GM03348 (cell line): ENCODE measurements at places on chromosomes 2 and 18.

GRCh38 chr2:15943378-15944280 lies 3.3 kb downstream of the MYCN start:
- DNase-seq = no peak

GRCh38 chr2:181393472-181393871 lies 63.7 kb upstream of the ITGA4 start:
- DNase-seq = peak; percentile 63

DNA sequence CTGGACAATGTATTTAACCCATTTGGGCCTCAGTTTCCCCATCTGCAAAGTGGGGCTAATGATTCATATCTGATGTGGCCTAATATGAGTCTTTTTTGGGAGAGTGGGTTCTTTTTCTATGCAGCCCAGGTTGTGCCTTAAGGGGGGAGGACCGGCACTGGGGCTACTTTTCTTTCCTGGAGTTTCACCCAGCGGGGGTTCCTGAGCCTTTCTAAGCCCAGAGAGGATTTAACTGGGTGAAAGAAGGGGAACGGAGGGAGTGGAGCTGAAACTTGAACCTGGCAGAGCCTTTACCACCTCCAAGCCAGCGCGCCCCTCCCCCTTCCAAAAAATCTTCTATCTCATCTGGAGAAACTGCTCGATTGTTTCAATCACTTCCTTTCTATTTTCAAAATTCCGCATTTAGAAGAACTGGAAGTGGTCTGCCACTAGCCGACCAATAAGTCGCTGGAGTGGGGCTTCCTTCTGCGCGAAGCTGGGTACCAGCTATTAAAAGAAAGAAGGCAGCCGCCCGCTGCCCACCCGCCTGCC lies 205.0 kb upstream of the SMAD2 start:
- DNase-seq = no peak

- DNase-seq = no peak
Observed at GRCh38 chr2:226273440-226273839, 526.2 kb downstream of the IRS1 start.

DNA sequence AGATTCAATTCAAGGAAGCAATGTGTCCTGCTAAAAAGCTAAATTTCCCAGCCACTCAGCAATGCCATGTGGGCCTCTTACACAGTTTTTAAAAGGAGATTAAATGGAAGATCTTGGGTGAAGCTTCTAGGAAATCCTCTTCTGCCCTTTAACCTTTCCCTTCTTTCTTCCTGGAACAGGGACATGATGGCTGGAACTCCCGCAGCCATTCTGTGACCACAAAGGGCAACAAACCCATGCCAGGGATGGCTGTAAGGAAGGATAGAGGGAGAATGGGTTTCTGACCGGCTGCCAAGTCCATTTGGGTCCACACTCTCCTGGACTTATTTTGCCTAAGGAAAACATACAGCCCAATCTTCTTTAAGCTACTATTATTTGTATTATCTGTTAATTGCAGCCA lies 52.6 kb upstream of the ASAP2 start:
- no peak for DNase-seq

DNA sequence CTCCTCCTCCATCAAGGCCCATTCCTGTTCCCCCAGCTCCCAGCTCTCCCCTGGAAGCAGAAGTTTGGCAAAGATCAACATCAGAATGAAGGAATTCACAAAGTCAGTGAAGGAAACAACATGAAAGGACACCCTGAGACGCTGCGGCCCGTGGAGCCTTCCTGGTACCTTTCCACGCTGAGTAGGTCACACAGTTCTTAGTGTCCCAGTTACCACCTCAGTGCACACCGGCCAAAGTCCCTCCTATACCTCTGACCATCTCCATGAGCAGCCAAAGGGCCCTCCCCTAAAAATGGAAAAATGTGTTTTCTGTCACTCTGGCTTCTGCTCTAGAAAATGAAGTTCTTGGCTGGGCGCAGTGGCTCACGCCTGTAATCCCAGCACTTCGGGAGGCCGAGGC lies 191.6 kb upstream of the AGAP1 start:
- DNase-seq = no peak

DNA sequence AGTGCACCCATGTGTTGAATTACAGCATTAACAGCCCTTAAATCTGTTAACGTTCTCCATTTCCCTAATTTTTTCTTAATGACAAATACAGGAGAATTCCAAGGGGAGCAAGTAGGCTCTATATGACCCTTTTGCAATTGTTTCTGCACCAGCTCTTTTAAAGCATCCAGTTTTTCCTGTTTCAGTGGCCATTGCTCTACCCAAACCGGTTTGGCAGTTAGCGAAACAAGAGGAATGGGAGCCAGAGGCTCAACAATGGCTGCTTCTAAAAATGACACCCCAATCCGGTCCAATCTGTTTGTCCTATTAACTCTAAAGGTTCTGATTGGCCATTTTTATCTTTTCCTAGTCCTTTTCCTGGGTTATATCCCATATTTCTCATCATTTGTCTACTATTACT lies 15.1 kb upstream of the SUCLG1 start:
- DNase-seq = no peak

- no peak for DNase-seq
Observed at GRCh38 chr2:74817304-74817675, 16.6 kb upstream of the HK2 start.

DNA sequence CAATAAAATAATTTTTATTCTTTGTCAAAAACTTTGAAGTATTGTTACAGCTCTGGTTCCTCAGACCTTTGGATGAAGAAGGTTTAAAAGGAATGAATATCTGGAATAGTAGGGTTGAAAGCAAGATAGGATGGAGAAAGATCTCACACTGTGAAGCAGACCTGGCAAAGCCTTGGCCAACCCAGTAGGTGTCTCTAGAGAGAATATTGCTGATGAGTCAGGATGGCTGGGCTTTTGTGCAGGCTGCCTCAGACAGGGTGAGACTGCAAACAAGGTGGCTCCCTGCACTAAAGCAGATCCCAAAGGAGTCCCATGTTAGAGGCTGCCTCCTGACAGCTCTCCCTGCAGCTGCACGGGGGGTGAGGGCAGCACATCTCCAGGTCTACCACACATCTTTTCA lies 226.0 kb upstream of the ITGA4 start:
- DNase-seq = no peak

DNA sequence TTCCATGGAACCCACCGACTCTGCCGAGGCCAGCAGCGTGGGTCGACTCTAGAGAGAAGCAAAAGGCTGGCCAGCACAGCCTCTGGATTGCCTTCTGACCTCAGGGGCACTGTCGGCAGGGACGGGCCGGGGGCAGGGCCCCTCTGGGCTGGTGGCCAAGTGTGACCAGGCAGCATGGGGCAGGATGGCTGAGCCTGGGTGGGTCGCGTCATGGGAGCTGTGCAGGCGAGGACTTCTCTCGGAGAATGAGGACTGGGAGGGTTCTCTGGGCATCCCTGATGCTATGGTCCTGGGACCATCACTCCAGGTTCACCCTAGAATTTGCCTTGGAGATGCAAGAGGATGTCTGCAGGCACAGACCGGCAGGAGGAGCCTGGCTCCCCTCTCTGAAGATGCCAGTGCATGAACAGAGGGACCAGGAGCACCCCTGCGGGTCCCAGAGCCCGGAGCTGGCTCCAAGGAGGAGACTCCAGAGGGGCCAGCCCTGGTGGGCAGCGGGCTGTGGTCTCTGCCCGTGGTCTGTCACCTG lies 289.2 kb downstream of the NDUFA10 start:
- no peak for DNase-seq

GRCh38 chr2:219309278-219309677 lies at the start of gene PTPRN:
PTPRN (minus strand) TSS chr2:219309401; CDS start chr2:219309332, 69 bp downstream.
- no peak for DNase-seq

DNA sequence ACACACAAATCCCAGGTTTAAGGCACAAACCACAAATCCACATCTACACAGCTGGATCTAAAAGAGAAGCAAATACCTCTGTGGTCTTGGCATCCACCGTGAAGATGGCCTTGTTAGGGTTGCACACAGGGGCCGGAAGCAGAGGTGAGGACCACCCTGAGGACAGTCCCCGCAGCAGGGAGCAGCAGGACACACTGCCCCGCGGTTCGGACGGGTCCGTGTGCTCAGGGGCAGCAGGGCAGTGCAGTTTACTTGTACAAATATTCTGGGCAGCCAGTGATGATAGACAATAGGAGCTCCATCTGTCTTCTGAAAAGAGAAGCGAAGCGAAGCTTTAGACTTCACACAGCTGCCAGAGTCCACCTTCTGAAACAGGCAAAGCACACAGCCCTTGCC lies 8.8 kb downstream of the PASK start:
- DNase-seq = no peak

- no peak for DNase-seq
Observed at GRCh38 chr18:79936641-79937040, 14.8 kb downstream of the SLC66A2 start.

DNA sequence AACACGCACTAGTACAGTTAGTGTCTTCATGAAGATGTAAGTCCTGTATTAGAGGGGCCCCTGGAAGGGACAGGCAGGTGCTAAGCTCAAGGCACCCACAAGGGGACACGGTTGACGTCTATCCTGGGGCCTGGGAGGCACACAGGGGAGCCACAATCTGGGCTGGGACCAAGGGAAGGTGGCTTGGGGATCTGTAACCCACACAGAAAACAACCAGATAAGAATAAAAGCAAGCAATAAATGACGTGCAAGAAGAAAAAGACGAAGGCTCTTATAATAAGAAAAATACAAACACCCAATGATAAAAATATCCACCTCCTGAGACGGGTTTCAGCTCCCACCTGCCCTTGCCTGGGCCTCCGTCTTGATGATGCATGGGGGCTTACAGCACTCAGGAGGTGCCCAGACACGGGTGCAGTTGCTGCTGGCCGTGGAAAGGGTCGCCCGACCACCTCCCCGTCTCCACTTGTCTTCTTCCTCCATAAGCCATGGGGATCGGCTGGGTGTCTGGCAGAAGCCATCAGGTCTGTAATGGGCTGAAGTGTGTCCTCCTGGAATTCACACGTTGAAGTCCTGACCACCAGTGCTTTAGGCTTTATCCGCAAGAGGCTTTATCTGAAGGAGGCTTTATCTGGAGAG lies 73.9 kb downstream of the TWIST2 start:
- no peak for DNase-seq

DNA sequence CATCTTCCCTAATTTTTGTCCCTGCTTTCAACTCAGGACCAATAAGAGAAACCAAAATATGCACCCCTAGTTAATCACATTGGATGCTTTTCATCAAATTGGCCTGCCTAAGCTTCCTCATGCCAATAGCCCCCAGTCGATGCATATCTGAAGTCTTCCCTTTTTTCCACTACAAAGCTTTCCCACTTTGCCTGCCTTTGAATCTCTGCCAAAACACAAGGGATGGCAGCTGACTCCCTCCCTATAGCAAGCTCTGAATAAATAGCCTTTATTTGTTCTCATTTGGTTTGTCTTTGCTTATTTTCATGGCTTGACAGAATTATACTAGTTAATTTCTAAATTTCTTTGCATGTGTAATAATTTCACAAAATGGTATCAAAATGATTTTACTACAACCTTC lies 621.2 kb downstream of the MBD2 start:
- no peak for DNase-seq

GRCh38 chr2:113240150-113240914 lies 38.4 kb downstream of the PAX8 start:
- peak; percentile 91 for DNase-seq

DNA sequence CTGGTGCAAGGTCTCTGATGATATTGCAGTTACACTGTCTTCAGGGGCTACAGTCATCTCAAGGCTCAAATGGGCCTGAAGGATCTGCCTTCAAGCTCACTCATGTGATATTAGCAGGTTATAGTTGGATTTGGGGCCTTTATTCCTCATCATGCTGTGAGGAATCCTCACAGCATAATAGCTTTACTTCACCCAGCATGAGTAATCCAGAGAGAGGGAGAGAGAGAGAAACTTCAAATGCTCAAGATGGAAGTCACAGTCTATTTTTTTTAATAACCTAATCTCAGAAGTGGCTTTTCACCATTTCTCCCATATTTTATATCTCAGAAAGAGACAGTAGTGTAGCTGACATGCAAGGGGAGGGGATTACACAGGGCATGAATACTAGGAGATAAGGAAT lies 658.7 kb downstream of the EPHA4 start:
- no peak for DNase-seq

GRCh38 chr2:141001750-141002149 lies 1129.1 kb downstream of the LRP1B start:
- DNase-seq = no peak

GRCh38 chr2:29039718-29040480 lies 34.4 kb downstream of the PCARE start:
- DNase-seq = peak; percentile 45

DNA sequence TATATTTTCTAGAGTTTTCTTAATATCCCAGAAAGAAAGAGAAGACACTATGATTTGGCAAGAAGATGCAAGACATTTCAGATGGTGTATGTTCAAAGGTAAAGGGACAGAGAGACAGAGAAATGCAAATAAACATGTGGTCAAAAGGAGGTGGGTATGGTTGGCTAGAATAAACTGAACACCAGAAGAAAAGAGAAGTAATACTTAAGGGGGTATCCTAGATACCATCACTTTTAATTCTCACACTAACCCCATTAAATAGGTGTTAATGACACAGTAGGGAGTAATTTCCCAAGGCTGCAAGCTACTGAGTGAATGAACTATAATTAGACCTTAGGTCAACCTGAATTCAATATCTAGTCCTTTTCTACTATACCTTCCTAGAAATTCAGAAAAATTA lies 111.2 kb upstream of the CD226 start:
- no peak for DNase-seq

DNA sequence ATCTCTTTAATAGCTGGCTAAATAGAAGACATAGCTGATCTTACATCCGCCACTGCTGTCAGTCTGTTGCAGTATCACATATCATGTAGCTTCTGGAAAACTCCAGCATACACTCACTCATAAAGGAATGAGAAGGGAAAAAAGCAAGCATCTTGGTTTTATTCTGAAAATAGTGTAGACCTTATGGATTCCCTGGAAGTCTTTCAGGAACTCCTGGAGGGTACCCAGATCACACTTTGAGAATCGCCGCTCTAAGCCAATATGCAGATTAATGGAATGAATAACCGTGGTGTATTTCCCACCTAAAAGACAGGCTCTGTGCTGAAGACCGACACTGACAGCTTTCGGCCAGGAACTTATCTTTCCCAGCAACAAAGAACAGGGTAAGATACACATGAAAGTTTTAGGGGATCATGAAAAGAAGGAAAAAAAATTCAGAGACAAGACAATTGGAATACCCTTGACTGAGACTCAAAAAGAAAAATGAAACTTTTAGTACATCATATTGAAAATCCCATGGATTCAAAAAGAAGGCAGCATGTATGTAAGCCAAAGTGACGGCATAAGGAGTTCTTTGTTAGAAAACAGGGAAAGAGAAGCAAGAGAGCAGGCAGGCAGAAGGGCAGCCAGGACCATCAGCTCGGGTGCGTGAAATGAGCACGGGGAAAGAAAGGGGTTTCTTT lies 56.4 kb upstream of the SEC11C start:
- DNase-seq = no peak

- peak; percentile 16 for DNase-seq
Observed at GRCh38 chr2:174339561-174340399, 5.0 kb downstream of the SP9 start.

DNA sequence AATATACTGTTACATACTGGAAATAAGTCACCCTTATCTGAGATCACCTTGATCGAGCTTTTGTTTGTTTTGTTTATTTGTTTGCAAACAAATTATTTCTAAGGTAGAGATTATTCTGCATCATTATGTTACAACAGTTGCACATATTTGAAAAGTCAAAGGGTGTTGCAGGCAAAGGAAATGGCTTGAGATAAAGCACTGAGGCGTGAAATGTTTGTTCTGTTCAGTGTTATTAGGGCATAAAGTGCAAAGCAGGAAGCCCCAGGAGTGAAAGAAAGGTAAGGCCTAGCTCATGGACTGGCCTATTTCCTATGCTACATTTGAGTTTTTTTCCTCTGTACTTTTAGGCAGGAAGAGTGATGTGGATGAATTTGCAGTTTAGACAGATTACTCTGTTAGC lies 1815.6 kb upstream of the LRRTM1 start:
- no peak for DNase-seq
